Activated naive CD8-positive, alpha-beta T cell treated with anti-CD3 and anti-CD28 coated beads for 36 hours (primary cell): ENCODE measurements at places on chromosomes 7 and 10. TPM values are rescaled to one million over a fixed set of nuclear protein-coding genes. Genes with fewer than 3 reads are reported as not detected.
A peak's percentile ranks its signal among the peaks of the same experiment; 100 is the strongest.

Gene RGS10
- total RNA-seq, result 273 TPM

DNA sequence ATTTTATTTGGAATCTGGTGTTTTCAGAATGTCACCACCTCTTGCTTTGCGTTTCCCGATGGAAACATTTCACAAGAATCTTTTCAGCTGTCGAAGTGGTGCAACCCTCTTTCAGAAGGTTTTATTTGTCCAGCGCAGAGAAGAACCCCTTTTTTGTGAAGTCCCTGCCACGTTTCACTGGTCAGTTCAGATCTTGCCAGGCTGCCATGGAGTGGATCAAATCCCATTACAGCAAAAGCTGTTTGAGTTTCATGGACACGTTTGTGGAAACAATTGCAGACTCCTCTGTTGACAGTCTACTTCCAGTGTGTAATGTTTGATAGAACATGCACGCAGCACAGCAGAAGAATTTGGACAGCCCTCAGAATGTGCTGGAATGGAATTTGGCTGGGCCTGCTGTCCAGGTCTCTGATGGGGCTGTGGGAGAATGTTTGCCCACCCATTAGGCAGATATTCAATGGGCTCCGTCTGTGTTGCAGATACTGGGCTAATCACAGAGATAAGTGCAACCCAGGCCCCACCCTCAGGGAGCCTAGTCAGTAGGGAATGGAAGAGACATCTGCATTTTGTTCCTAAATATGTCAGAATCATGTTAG lies 143.2 kb downstream of the GRK5 start:
- DNase-seq, result no peak

DNA sequence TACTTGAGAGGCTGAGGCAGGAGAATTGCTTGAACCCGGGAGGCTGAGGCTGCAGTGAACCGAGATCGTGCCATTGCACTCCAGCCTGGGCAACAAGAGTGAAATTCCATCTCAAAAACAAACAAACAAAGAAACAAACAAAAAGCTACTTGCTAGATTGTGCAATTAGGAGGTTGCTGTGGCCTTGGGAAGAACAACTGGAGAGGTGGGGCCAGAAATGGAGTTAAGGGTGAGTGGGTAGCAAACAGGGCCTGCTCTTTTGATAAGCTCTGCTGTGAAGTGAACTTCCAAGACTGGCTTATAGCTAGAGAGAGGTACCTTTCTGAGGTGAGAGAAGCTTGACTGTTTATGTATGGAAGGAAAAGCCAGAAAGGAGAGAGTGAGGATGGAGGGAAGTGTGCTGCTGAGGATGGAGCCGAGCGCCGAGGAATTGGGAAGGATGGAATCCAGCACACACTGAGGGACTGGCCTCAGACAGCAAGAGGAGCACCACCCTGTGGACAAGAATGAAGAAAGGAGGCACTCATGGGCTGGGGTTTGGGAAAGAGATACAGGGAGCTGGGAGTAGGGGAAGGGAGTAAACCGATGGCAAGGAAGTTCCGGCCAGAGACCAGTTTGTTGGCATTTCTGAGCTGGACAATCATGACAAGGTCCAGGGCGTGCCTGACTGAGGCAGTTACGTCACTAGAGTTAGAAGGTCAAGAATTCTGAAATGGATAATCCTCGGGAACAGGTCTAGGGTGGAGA lies 7.0 kb upstream of the RPEL1 start:
- no peak for DNase-seq

Gene VAX1
- not detected for total RNA-seq

Gene KLF14
- total RNA-seq, result not detected

DNA sequence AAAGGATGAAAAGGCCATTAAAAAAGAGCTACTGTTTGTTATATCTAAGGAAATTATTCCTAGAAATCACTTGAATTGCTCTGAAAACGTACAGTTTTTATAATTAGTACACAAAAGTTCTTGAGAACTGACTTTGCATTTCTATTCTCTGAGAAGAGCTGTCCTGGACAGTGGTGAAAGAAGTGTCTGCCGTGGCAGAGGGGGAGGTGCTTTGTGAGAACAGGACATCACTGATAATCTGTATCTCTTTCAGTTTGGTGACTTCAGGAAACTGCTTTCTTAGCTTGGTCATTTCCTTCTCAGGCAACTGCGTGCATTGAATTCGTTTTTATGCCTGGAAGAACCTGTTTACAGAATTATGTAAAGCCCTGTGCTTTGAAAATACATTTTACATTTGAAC lies 52.1 kb downstream of the POLL start:
- DNase-seq, result no peak

Gene CFTR
- not detected for total RNA-seq

DNA sequence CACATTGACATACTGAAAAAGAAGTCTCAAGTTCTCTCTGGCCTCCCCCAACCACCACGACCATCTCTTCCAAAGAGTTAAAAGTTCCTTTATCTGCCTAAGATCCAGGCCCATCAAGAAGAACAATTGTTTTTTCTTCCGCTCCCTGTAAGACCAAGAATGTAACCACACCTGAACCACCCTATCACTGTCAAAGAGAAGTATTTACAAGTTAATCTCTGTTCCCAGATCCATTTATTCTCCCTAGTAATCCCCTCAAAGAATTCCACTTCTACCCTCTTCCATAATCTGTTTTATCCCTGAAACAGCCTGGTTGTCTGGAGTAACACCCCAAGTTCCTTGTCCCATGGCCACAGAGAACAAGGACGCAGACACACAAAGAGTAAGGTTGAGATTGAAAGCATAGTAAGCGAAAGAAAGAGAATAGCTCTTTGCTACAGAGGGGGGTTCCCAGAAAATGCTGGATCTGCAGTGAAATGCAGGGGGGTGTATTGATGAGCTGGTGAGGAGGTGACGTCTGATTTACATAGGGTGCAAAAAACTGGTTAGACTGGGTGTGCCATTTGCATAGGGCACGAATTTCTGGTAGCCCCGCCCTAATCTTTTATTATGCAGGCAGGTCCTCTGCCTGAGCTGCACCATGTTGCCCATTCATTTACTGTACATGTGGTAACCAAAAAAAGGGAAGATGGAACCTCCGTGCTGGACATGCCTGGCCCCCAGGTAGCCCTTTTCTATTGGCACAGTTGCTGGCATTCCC lies 122.0 kb downstream of the SKIDA1 start:
- DNase-seq, result no peak

DNA sequence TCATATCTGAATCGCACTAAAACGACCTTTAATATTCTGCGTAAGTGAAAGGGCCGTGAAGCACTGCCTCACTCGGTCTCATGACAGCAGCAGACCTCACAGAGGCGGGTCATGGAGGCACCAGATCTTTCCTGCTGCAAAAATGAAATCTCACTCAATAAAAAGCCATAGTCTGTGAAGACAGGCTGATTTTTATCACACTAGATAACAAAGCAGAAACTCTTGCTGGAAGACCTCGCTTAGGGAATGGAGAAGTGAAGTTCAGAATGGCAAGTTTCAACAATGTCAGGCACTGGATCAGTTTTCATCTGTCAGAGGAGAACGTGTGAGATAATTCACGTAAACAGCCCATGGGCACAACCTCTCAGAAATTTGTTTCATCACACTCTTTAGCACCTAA lies 8.0 kb downstream of the SEPHS1 start:
- no peak for DNase-seq

DNA sequence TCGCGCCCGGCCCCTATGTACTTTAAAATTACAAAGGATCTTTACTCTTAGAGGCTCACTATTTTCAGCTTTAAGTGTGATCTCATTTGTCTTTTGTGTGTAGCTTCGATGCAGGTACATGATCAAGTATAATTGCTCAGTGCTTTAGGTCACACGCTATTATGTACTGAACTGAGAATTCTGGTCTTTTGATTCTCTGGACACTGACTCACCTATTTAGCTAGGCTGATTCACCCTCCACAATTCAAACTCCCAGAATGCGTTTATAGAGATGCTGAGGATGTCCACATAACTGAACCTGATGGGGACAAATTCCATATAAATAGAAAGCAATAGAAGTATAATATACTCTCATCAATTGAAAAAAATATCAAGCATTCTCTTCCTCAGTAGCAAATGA lies 57.8 kb downstream of the PRKCQ start:
- no peak for DNase-seq

Gene TMEM196
- total RNA-seq, result not detected

DNA sequence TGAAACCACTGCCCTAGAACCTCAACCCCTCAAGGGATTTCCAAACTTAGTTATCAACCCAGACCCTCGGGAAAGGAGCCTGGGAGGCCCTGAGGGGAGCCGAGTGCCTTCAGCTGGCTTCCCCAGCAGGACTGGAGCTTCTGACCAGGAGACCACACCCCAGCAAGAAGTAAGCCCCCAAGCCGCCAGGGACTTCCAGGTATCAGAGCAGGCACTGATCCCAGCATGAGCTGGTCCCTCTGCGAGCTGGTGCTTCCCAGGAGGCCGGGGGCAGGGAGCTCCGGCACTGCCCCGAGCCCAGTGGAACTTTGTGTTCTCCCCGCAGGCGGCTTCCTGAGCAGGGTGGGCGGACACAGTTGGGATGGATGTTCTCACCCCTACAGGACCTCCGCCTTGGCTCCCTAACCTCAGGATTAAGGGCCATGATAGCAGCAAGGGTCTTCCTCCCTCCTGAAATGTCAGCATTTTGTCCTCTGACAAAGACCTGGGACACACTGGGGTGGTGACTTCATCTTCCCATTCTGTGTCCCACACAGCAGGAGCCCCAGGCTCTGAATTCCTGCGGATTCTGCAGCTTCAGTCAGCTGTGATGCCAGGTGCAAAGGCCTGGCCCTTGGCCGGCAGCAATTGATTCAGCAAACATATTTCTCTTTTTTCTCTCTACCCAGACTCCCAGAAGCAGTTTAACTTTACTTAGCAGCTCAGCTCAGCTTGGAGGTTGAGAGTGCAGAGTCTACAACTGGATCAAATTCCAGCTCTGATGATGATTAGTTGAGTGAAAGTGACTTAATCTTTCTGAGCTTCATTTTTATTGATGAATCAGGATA lies 11.6 kb downstream of the ATP6V0E2 start:
- no peak for DNase-seq

- no peak for DNase-seq
These were observed 436.7 kb downstream of the AUTS2 start for GRCh38 chr7:70034999-70035398.

DNA sequence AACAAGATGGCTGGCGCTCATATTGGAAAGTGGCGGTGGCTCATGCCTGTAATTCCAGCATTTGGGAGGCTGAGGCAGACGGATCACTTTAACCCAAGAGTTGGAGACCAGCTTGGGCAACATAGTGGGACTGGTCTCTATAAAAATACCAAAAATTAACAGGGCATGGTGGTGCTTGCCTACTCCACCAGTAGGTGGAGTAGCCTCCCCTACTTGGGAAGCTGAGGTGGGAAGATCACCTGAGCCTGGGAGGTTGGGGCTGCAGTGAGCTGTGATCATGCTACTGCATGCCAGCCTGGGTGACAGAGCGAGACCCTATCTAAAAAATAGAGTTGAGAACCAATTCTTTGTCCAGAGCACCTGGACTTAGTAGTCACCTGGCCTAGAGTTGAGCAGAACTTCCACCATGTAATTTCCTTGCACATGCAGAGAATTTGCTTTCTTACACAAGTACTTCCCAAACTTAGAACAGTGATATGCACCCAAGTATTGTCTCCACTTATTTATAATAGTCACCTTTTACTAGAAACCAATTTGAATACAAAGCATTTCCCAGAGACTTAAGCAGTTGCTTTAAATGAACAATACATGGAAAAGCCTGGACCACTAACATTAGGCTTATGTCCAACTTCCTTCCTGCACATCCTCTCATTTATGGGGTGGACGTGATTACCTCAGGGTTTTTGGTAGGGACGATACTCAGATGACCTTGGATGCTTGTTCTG lies 15.9 kb downstream of the LAMB4 start:
- DNase-seq, result peak; percentile 14

GRCh38 chr7:69693042-69693441 lies 94.8 kb downstream of the AUTS2 start:
- no peak for DNase-seq

- DNase-seq, result no peak
These were observed 826 bp downstream of the GIMAP7 start for GRCh38 chr7:150515248-150516147.

Gene TBC1D12
- 0.33 TPM for total RNA-seq

DNA sequence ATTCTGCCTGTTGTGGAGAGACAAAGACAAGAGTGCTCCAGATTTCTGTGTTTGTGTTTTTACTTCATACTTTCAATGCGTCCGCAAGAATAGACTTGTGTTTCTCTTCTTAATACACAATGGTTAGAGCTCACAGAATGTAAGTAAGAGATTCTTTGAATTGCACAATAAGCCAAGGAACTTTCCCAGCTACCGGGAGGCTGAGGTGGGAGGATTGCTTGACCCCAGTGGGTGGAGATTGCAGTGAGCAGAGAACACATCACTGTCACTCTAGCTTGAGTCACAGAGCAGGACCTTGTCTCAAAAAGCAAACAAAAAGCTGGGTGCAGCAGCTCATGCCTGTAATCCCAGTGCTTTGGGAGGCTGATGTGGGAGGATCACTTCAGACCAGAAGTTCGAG lies 250.7 kb upstream of the MYO3A start:
- no peak for DNase-seq

DNA sequence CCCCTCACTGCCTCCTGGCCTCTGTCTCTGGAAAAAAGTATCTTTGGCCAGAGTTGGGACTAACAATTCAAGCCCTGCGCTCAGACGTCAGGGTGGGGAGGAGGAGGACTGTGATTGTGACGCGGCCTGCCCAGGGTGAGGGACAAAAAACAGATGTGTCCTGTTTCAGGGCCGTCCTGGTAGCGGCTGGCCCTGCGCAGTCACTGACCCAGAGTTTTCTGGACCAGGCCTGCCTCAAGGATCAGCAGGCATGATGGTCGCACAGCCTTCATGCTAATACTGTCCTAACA lies 110.1 kb downstream of the CYTH3 start:
- no peak for DNase-seq

DNA sequence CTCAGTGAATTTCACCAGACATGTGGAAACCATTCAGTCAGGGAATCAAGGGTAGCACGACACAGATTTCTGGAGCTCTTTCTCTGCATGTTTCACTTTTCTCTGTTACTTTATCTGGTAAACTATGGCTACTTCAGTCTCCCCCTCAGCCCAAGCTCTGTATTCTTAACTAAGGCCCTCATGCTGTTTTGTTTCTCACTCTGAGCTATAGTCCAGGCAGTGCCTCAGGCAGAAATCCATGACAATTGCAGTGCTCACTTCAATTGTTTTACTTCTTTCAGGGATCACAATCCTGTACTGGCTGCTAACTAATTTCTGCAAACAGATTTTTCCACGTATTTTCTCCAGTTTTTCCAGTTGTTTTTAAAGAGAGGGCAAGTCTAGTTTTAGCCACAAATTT lies 1599.9 kb upstream of the LRRTM3 start:
- DNase-seq, result no peak

Gene PRPS1L1
- not detected for total RNA-seq

DNA sequence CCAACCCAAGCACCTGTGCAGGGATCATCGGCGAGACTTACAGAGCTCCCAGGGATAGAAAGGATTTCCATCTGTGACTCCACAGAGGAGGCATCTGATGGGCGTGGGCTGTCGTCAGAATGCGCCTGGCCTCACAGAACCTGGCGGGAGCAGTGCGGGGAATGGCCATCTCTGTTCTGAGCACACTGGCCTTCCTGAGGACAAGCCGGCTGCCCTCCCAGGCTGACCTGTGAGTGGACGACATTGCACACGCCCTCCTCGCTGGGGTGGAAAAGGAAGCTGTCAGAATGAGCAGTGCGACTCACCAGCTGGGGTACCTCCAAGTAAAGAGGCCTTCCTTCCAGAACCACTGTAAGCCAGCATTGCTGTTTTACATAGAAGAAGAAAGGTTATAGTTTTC lies 234.6 kb upstream of the PITRM1 start:
- no peak for DNase-seq

- no peak for DNase-seq
These were observed 299.9 kb downstream of the GRID1 start for GRCh38 chr10:86066696-86067095.

Gene HKDC1
- not detected for total RNA-seq

GRCh38 chr10:80196270-80196949 lies 8.9 kb downstream of the ANXA11 start:
- DNase-seq, result peak; percentile 75
